ENCODE measurements at places on chromosomes 13 and 19.

GRCh38 chr19:28977826-28978225, 235.1 kb downstream of the UQCRFS1 start:
- DNase-seq: no peak

DNA sequence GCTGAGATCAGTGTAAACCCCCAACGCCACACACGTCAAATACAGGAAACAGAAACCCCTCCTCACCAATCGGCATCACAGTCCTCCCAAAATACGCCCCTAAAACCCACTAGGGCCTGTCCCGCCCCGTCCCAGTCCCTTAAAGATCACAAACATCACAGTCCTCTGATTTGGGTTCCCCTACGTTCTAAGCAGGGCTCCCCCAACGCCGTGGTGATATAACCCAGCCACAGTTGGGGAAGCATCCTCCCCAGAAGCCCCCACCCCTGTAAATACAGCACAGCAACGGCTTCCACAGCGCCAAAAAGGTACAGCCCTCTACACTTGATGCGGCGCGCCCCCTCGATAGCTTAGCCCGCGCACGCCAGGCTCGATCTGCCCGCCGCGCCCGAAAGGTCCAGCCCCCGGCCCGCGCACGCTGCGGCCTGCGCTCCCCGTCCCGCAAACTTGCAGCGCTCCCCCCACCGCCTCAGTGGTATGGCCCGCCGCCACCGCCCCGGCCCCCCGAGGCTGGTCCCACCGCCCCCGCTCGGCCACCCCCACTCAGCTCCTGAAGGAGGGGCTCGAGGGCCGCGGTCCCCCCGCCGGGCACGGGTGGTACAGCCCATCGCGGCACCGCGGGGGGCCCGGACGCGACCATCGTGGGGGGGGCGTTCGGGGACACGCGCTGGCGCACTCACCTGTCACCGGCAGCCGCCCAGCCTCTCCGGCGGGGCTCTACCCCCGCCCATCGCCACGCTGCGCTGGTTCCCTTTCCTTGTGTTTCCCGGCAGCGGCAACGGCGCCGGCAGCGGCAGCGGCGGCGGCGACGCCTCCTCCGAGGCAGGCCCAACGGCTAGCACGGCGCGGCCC, at the start of gene AKT2:
Gene AKT2 (minus strand): TSS at position 845 of the 852 bp plus-strand sequence. CDS start 20,078 bp downstream, outside the sequence.
- DNase-seq: peak; percentile 46

DNA sequence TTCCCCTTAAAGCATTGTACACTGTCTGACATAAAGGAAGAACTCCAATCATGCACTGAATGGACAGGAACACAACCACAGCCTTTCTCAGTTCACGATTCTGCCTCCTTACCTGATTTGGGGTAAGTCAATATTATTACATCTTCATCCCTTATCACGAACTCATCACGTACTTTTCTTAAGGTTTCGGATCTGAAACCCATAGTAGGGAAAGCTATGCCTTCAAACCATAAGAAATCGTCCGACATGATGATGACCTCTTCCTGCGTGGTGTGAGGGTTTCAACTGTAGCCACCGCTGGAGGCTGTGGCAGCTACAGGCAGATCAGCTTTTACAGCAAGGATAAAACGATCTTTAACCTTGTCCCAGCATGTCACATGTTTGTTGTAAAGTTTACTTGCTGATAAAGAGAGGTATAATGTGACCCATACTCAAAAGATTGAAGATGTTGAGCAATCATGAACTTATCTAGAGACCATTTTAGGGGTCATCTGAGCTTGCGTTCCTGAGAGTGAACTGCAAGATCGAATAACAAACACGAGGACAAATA, at the start of gene SULT2A1:
Gene SULT2A1 (minus strand): TSS at position 306 of the 550 bp plus-strand sequence. CDS start 58 bp downstream, at position 248.
- DNase-seq: no peak

DNA sequence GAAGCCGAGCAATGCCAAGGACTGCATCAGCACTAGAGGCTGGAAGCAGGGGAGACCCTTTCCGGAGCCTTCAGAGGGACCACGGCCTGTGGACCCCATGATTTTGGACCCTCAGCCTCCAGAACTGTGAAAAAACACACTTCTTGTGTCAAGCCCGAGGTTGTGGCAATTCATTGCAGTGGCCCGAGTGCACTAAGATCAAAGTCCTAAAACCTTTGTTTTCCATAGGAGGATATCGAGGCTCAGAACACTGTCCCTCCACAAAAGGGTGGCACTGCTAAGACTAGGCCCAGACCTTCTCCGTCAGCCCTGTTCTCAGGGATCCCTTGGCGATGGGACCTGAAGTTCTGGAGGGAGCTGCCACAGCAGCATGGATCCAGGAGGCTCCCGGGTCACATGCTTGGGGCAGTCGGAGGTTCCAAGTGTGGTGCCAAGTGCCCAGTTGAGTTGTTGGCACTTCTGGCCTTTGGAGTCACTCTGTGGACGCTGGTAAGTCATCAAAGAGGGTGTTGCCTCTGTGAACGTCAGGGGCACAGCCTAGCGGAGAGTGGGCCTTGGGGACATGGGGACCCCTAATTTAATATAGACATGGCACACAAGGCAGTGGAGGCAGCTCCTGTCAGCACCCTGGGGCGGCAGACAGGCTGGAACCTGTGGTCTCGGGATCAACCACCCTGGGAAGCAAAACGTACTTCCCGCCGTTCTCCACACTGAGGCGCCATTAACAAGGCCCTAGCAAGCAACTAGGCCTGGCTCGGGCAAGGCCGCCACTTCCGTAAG, 199.2 kb downstream of the COL4A1 start:
- no peak for DNase-seq

DNA sequence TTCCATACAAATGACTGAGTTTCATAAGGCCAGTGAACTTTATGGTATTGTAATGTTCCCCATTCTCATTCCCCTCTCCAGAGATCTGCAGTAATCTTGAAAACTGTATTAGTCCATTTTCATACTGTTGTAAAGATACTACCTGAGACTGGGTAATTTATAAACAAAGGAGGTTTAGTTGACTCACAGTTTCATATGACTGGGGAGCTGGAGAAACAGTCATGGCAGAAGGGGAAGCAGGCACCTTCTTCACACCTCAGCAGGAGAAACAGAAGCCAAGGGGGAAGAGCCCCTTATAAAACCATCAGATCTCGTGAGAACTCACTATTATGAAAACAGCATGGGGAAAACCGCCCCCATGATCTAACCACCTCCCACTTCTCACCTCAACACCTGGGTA, 318.7 kb upstream of the KLF12 start:
- no peak for DNase-seq

DNA sequence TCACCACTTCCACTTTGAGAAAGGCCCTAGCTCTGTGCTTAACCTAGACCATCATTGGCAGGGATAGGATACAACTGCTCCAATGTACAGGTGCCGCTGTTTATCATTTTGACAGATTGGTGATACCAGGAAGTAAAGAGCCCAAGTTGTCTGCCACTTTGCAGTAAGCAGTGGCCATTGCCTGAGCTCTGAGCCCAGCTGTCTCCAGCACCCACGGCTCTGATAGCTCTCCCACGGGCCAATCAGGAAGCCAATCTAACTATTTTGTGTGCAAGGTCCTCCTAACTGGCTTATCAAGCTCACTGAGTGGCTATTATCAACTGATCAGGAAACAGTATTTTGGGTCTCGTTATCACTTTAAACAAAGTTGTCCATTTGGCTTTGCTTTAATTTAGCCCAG, 181.1 kb downstream of the DCT start:
- no peak for DNase-seq

- DNase-seq: no peak
Measured at GRCh38 chr19:58538257-58539168, 5.4 kb upstream of the TRIM28 start.

DNA sequence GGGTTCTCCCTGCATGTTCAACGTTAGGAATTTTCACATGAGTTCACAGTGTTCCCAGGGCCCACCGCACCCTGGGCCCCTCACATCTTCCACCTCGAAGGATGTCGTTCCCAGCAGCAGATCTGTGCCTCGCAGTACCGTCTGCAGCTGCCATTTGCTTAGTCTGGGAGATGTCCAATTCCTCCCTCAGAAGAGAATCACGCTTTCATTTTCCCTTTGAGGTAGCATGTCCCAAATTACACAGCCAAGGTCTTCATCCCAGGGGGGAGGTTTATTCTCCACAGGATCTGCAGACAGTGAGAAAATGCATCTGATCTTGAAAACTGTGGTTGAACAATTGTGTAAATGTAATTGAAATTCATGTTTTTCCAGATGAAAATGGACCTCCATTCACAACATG, 150.2 kb downstream of the DCT start:
- DNase-seq: no peak

DNA sequence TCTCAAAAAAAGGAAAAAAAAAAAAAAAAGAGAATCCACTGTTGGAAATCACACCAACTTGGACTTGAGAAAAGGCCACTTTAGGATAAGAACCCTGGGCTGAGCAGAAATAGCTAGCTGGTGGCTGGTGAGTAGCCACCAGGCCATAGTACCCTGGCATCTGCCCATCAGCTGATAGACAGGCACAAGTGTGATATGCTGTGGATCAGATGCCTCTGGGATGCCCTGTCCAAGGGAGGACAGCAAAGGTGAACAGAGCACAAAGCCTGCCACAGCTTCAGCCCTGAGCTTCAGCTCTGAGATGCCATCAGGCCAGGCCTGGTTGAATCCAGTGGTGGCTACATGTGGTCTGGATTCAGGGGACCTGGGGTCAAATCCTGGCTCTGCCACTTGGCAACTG, 8.7 kb downstream of the SIRT2 start:
- DNase-seq: no peak

DNA sequence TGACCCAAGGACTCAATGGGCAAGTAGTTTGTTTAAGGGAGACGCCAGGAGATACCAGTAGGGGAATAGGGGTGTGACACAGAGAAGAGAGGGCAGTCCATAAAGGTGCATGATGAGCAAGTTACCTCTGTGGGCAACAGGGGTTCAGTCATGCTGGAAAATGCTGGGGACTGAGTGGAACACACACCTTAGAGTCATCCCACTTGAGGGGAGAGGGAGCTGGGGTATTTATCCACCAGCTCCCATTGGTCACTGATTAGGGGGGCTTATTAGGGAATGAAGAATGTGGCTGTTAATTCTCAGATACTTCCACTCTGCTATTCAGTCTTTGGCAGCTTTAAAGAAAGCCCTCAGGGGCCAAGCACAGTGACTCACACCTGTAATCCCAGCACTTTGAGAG, 67.5 kb upstream of the MRI1 start:
- DNase-seq: no peak

- DNase-seq: no peak
Measured at GRCh38 chr13:33994198-33994597, 176.2 kb downstream of the RFC3 start.

- DNase-seq: no peak
Measured at GRCh38 chr19:49422407-49423070, 702 bp downstream of the PTH2 start.

GRCh38 chr19:3302755-3303154, 63.6 kb upstream of the NFIC start:
- DNase-seq: no peak

DNA sequence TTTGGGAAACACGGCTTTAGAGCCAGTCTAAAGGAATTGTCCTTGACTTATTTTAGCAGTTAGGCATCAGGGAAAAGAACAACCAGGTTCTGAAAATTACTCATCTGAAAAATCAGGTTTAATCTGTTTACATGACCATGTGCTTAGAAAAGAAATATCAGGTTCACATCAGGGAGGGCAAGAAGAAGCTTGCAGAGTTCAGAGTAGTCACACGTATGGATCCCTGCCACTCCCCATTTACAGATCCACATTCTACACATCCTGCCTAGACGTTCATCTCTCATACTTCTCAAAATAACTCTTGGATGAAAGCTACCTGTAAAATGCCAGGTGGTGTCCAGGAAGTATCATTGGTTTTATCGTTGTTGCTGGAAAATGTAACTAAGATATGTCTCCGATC, 14.0 kb upstream of the PHF11 start:
- DNase-seq: no peak

DNA sequence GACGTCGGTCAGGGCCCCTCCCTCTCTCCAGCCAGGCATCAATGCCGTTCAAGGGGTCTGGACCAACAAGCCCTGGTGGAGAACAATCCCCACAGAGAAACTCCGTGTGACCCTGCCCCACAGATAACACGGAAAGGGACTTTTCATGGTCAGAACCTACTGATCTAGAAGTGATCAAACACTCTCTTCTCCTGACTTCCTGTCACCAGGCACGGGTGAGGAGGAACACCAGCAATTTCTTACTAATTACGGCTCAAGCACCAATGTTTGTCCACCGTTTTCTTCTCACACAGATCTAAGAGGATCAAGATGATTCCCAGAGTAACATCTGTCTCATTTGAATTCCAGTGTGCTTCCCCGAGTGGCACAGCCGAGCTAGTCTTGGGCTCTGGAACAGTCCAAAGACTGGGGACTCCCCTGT, 11.8 kb downstream of the RASA3 start:
- no peak for DNase-seq

GRCh38 chr13:93955904-93956303, 523.6 kb downstream of the DCT start:
- no peak for DNase-seq

DNA sequence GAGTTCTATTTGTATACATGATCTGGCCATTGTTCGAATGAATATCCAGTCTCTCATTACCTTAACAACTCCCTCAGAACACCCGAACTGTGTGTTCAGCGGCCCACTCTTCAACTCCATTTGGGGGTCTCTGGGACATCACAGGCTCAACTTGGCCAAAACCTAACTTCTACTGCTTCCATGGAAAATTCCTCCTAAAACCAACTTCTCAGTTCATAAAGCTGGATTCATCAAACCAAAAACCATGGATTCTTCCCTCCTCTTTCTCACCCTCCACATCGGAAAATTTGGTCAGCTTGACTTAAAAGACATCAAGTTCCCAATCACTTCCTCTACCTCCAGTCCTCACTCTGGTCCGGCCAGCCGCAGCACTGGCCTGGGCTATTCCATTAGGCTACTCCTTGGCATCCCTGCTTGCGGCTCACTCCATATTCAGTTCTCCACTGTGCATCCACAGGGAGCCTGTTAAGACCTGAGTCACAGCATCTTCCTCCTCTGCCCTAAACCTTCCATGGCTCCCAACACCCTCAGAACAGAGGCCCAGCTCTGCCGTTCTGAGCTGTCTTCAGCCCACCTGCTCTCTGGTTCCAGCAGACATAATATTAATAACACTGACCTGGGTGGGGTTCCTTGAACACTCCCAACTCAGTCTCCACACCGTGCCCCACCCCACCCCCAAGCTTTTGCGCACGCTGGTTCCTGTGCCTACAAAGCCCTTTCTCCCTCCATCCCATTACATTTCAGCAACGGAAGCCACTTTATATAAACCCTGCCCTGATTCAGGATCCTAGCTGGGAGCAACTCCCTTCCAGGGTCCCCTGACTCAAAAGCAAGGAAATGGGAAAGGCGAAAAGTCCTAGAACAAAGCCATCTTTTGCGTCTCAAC, 1.1 kb downstream of the ZNF792 start:
- DNase-seq: no peak

GRCh38 chr13:90402102-90402501, 945.4 kb upstream of the MIR17HG start:
- DNase-seq: no peak

DNA sequence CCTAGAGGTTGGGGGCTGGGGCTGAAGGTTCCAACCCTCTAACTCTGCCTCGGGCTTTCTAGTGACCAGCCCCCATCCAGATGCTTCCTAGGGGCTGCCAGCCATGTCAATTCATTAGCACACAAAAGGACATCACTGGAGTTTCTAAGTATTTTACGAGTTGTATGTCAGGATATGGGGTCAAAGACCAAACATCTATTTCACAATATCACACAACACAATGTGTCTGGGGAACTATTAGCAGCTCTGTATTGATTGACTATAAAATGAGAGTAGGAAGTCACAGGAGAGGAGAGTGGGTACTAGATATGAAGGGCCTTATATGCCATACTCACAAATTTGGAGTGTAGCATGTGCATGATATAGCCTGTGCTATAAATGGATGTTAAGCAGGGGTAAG, 42.1 kb downstream of the LPAR6 start:
- DNase-seq: no peak
